Mesendoderm (in vitro differentiated cells): ENCODE measurements at places on chromosomes 12 and 14.

DNA sequence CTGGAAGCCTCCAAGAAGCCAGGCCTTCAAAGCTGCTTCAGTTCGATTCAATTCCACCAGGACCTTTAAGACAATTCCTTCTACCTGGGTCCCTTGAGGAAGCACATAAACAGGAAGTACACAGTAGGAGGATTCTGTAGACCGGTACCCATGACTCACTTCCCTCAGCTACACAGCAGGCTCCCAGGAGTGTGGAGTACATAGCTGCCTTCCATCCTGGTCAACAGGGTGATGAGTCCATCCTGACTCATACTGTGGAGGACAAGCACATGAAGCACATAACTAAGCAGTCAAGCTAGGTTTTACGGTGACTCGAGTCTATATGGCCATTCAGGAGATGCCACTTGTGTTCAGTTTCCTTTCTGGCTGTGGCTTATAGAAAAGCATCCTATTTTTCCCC lies 197.6 kb upstream of the RBM19 start:
- peak; percentile 25 for DNase-seq

DNA sequence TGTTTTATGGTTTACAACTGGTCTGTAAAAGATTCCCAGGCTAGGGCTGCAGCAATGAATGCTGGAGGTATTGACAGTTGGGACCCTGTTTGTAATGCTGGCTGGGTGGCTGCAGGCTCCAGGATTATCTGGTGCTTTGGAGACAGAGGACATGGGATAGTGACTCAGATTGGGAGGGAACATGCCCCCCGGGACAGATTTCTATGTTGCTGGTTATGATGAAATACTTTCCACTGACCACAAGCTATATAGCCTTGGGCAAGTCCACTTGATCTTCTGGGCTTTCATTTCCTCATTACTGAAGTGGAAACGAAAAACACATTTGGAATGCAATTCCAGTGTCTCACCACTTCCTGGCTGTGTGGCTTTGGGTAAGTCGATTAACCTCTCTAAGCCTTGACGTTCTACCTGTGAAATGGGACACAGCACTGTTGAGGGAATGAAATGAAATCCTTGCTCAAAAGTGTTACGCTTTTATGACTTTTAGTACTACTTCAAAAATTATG lies 6.3 kb upstream of the TPCN1 start:
- DNase-seq: peak; percentile 45

GRCh38 chr12:3493859-3494176 lies 2.8 kb downstream of the PRMT8 start:
- no peak for DNase-seq

DNA sequence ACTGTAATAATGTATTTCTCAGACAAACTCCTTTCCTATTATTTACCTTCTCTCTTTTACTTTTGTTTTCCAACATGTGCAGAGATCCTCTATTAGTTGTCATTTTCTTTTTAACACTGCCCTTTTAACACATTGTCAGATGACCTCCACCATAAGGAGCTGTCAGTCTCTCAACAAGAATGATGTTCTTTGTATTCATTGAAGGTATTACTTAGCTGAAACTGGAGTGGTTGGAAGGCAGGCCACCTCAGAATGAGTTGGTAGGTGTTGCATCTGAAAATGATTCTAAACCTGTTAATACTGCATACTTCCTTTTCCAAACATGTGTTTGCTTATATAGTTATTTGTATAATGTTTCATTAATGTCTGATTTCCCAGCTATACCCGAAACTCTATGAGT lies 16.9 kb downstream of the TMEM117 start:
- no peak for DNase-seq

DNA sequence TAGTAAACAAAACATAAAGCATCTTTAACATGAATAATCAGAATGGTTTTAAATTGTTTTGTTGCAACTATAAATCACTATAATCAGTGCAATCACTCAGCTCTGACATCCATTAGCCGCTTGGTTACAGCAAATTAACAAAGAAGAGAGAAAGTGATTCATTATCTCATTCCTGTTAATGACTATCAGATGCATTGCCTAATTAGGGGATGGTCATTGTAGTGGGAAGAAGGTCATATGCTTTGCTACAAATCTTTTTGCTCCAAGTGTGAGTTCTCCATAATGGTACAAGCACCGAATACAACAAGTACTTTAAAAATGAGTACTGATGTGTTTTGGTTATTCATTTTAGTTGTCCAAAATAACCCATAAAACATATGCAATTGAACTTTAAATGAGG lies 272.0 kb downstream of the AKAP6 start:
- DNase-seq: no peak

DNA sequence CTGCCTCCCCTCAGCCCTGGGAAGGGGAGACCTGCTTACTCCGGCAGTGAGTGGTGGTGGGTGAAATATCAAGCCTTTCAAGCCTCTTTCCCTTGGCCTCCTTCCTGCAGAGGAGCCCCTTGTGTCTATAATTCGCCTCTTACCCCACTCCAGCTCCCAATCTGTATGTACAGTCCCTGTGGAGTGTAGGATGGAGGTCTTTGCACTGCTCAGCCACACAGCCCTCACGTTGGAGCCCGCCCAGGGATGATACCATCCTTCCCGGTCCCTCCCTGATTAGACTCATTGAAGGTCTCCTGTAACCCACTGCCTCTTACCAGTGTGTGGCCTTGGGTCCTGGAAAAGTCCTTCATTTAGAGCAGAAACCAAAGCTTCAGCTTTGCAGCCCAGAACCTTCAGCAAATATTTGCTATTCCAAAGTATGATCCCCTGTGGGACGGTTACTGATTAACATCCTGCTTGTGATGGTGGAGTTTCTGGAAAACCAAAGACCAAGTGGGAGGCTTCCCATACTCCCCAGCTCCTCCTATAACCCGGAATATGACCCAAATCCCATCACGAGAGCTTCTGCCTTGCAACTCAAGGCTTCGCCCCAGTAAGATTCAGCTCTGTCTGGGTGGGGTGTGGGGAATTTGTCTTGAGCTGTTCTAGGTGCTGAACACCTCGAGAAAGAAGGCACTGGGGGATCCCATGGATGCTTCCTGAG lies at the start of gene SERPINA10:
Gene SERPINA10 (minus strand): TSS at position 397 of the 706 bp plus-strand sequence. CDS start 2,675 bp downstream, outside the sequence.
- DNase-seq: no peak

GRCh38 chr12:110928700-110929099 lies 8.3 kb upstream of the MYL2 start:
- DNase-seq: no peak

DNA sequence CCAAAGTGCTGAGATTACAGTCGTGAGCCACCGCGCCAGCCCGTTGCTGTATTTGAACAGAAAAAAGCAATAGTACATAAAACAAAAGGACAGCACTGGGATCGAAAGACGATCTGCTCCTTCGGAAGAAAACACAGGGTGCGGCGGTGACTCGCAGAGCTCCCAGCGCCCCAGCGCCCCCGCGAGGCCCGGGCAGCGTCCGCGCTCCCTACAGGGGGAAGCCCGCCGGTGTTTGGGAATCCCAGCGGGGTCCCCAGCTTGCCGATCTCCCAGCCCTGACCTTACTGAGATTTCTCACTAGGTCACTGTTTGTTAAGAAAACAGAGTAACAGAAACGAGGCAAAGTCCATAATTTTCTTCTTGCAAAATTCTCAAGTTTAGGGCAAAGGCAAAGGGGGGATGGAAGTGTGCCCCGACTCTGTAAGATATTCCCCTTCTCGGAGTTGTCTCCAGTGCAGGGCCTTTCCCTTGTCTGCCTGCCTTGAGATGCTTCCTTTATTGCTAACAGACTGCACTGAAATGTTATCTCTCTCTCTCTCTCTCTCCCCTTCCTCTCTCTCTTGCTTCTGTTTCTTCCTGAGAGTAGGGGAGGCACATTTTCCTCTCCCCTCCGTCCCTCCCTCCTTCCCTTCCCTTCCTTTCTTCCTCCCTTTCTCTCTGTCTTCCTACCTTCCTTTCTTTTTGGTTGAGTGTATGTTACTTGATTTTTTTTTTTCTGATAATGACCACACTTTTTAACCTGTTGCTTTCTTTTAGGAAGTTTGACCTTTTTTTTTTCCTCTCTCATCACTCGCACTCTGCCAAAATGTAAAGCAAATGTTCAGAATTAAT lies 91.9 kb downstream of the TMEM30B start:
- DNase-seq: peak; percentile 80

GRCh38 chr12:112115259-112116045 lies 6.9 kb upstream of the NAA25 start:
- no peak for DNase-seq

DNA sequence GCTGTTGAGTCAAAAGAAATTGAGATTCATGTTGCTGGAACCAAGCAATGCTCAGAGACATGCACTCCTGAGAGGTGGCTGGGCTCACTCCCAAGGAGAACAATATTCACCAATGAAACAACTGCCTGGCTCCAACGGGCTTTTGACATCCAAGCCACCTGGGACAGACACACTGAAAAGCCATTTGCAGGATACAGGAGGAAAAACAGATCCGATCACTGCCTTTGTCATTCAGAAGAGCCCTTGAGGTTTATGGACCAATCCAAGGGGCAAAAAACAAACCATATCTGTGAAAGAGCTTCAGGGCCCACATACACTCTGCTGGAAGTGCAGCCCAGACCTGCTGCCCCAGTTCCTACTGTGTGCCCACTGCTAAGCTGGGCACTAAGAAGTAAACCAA lies 277.5 kb downstream of the NUAK1 start:
- DNase-seq: no peak

DNA sequence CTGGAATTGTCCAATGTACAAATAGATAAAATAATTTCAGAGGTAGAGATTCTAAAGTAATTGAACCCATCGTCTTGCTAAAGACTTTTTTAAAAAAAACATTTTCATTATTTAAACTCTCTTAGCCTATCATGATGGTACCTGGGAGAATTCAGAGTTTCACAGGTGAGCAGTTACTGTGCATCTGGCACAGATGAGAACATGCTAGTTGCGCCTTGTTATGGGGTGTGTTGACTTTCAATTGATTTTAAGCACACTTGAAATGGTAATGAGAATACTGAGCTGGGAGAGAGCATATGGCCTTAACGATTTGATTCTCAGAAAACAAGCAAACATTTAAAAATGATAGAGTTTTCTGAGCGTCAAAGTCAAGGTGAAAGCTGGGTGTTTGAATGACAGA lies 66.6 kb downstream of the FLRT2 start:
- no peak for DNase-seq

GRCh38 chr14:95048771-95049312 lies 108.5 kb downstream of the DICER1 start:
- DNase-seq: no peak

DNA sequence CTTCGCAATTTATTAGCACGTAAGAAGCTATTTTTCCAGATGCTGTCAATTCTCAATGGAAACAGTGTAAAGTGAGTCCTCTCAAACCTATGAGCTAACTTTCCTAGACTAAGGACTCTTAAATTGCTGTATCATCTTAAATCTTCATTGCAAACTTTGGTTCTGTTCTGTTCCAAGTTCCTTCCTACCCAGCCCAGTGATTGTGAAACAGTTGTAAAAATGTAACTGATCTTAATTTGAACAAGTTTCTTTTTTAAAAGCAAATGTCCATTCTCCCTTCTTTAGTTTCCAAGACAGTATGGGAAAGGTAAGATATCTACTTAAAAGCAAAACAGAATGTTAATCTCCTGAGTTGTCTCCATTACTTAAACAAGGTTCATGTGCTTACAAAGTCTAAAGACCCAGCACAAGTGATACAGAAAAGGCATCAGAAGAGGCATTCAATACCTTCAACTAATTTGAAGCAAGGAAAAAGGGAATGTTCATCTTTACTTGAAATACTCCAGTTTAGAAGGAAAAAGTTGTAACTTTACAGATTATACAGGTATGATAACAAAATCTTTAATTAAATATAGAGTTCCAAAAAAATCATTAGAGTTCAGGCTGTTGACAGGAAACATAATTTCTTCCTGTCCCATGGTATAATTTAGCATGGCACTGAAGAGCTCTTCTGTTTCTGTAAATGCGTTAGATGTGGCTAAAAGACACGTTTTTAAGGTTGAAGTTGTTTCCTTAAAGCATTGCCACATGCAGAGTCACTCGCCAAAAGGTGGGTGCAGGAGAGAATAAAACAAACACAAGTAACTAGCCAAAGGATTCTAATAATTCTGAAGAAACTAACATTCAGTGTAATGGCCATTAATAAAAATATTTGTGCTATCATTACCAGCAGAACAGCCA lies 101.5 kb upstream of the USP15 start:
- DNase-seq: no peak

DNA sequence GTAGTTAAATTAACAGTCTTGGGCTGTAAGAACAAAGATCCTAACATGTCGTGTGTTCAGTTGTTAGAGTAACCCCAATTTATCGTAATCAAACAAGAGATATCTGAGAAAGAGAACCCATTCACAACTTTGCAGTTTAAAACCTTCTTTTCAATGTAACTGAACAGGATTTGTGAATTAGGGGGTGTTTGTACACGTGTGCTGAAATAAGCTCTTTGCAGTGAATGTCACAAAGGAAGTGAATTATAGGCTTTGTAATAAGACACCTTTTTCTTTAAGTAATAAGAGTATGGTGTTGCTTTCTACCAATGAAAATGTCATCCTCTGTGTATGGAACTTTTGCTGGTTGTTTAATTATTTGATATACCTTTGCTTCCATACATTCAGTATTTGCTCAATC lies 114.0 kb downstream of the ALX1 start:
- DNase-seq: no peak

DNA sequence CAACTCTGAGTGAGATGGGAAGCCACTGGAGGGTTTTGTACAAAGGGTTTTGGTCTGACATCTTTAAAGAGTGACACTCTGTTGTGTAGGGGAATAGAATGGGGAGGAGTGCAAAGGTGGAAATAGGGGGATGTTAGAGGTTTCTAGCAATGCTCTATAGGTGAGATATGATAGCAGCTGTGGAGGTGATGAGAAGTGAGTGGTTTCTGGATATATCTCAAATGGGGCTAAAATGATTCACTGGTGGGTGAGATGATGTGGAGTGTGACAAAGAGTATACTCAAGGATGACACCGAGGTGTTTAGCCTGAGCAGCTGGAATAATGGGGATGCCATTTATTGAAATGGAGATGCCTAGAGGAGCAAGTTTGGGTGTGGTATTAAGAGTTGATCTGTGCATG lies 426.4 kb downstream of the PCNX1 start:
- DNase-seq: no peak

DNA sequence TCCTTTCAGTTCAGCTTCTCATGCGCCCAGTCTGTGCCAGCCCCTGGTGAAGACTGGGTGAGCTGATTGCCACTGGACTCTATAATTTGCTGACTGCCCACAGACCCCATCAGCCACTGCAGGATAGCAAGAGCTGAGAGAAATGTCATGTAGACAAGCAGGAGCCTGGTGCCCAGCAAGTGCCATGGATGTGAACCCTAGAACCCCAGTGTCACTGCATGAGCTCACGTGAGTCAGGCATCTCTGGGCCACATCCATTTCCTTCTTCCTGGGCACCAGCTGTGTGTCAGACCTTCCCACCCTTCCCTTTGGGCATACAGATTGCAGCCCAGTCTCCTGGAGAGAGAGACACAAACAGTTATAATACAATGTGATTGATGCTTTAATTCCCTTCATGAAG lies 73.8 kb downstream of the NTF3 start:
- DNase-seq: no peak

DNA sequence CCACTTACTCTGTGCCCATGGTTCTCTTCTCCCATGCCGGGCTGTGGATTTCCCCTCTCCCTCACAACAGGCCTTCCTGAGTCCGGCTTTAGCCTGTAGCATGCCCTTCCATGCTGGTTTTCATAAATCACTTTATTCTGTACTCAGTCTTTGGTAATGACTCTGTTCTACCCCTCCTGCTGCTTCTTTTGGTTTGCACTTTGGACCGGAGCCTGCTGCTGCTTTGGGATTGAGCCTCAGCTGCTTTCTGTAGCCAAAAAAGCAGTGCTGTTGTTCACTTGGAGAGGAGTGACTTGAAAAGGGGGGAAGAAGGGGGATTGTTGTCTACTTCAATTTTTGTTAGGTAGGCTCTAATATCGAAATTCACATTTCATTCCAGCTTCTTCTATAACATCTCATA lies 8.5 kb upstream of the SLC6A13 start:
- DNase-seq: no peak
